ENCODE measurements at places on chromosomes 1 and 21. TPM values are rescaled to one million over a fixed set of nuclear protein-coding genes. Genes with fewer than 3 reads are reported as not detected.

CRNN gene
- not detected for total RNA-seq

CHODL gene
- total RNA-seq, result 0.95 TPM

DNA sequence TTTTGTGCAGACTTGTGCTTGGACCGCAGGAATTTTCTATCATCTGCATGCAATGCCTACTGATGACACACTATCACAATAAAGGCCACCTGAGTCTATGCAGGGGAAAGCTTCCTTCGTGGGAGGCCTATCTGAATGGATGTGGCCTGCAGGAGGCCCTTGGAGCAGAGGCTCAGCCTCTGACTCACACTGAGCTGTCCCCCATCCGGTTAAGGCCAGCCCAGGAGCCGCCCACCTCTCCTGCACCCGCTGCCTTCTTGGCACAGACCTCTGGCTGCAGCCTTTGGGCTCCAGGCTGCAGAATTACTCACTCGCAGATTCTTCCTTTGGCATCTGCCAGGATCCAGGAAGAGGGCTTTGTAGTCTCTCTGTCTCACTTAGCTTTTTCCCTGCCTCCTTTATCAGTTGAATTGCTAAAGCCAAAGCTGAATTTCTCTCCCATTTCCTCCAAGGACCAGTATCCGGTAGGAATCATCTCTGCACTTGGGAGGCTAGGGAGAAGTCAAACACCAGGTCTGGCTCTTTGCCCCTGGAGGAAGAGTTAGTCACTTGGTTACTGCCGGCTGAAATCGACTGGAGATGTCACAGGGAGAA, 65.1 kb upstream of the JUN start:
- DNase-seq, result no peak

DNA sequence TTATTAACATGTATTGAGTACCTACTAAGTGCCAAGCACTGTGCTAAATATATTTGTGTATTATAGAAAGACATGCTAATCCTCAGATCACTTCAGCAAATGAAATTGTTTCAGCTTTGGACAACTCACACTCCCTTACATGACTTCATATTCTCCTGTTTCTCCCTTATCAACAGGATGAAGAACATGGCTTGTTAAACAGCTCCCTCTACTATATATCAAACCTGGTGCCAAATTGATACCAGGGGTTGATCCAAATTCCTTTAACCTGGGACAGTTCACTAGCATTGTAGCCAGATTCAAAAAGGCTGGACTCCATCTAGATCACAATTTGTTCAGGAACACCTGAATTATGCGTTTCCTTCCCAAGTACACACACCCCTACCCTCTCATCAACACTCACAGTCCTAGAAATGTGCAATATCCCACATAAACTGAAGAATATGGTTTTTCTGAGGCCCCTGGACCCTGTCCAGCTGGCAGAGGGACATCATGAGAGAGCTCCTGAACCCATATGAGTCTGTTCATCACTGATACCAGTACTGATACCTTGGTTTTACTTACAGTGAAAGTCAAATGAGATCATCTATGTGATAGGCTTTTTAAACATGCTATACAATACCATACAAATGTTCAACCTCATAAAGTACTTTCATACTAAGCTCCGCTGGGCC, 47.0 kb upstream of the PALMD start:
- DNase-seq, result no peak

CLCA1 gene
- total RNA-seq, result not detected

PHTF1 gene
- total RNA-seq, result 26.7 TPM

DNA sequence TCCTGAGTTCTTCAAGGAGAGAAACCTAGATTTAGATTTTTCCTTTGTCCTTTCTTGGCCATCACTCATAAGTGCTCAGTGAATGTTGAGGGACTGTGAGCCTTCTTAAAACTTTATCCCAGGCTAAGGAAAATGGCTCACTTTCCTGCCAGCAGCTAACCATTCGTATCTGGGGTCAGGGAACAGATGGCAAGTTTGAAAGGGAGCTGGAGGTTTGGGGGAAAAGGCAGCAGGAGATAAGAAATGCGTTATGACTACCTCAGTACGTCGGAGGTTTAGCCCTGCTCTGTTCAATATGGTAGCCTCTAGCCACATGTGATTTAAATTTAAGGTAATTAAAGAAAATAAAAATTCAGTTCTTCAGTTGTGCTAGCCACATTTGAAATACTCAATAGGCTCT, 13.3 kb downstream of the RRP15 start:
- no peak for DNase-seq

DNA sequence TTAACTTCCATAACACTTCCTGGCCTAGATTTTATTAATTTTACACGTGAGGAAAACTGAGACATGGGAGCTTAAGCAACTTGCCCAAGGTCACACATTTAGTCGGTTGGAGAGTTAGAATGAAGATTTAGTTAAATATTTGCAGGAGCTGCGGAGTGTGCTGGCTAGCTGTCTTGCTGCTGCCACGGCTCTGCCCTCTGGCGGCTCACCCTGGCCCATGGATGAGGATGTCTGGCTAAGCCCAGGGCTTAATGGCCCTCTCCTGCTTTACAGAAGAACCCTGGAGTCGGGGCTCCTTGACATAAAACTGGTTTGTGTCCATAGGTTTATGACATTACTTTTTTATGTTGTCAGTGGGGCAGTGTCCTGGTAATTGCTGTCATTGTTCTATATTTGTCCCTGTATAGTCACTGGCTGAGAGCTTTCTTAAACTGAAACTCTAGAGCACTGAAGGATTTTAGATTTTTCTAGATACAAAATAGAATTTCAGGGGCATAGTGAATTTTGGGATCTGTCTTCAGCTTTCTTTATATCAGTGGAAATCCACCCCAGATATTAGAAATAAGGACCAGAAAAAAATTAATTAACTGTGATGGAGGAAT, 88.9 kb upstream of the WLS start:
- peak; percentile 44 for DNase-seq

DNA sequence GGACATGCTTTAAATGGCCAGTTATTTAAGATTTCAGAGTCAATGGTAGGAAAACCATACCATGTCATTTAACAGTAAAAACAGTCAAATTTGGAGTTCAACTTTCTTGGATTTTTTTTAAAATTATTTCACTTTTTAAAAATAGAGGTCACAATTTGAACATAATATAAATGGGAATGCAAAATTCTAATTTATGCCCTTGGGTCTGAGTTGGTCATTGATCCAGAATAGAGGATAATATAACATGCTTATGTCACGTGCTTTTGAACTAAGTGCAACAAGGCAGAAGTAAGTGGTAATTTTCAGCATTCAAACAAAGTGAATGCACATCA, 113.1 kb upstream of the SLC35F3 start:
- DNase-seq, result no peak

DNA sequence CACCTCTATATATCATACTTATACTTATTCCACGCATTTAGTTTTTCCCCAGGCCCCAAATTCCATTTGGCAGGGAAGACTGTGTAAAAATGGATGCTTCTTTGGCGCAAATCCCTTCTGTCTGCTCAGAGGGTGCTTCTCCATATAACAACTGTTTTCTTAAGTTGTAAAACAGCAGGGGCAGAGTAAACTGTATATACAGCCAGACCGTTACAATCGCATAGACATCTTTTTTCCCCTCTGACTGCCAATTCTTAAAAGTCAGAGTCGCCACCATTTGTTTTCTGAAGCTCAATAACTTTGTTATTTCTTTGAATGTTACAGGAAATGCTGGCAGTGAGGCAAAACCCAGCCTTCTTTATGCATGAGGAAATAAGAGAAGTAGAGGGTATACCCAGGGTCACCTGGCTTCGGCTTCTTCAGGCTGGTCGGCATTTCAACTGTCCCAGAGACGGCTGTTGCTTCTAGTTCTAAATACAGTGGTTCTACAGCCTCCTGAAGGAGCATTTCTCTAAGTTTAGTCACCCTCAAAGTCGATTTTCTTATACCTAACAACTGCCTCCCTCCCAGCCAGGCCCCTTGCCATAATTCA, 188.4 kb downstream of the CLIC6 start:
- DNase-seq, result no peak

GRCh38 chr1:1088029-1088800, 14.1 kb upstream of the RNF223 start:
- peak; percentile 33 for DNase-seq

GRCh38 chr1:230754796-230755195, 7.6 kb downstream of the CAPN9 start:
- no peak for DNase-seq

GRCh38 chr1:218556016-218556415, 210.9 kb downstream of the TGFB2 start:
- no peak for DNase-seq

DNA sequence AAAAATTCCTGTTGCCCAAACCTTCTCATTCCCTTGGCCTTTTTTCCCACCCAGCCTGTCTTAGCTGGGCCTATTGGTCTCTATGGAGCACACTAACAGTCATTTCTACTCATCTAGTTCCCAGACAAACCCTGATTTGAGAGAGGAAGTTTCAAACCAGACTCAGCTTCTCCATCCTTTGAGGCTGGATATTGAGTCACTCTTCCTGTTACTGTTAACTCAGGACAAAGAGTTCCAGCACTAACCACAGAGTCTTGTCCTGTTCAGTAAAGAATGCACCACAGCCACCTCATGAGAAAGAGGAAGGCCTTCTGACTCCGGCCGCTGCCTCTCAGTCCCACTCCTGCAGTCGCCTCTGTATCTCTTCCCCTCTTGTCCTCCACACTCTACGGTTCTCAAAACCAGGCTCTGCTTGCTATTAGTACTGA, 137.8 kb downstream of the PTPRC start:
- no peak for DNase-seq
